ENCODE measurements at places on chromosomes 3 and 15. TPM values are rescaled to one million over a fixed set of nuclear protein-coding genes. Genes with fewer than 3 reads are reported as not detected.

DNA sequence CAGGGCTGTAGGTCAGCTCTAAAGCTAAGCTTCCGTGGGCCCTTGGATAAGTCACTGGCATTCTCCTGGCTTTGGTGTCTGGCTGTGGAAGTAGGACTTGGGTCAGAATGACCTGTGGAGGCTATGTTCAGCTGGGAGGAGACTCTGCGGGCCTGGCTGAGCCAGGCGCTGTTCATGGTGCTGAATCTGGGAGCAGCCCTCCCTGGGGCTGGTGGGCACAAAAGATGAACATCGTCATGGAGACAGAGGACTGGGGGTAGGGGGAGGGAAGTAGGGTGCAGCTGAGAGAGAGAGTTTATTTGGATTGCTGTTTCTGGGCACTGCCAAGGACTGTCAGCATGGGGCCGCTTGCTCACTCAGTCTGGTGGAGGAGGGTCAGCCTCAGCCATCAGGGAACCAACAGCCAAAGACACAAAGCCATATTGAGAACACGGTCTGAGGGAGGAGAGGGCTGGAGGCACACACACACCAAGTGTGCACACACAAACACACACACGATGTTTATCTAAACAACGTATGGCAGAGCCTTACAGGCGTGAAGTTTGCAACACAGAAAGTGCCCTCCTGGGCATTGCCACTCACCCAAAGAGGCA lies 120.7 kb upstream of the LINGO1 start:
- no peak overlapping the region for H3K4me3 ChIP-seq
- no peaks in the 10 kb centered on the region for H3K36me3 ChIP-seq
- H3K27me3 ChIP-seq: peaks cover 2% of the 10 kb centered on the region
- no peaks in the 10 kb centered on the region for H3K4me1 ChIP-seq
- H3K27ac ChIP-seq: no peak overlapping the region
- DNase-seq: peak; percentile 78

- H3K36me3 ChIP-seq: peaks cover 15% of the 10 kb centered on the region
- H3K27me3 ChIP-seq: no peaks in the 10 kb centered on the region
- peaks cover 3% of the 10 kb centered on the region for H3K4me1 ChIP-seq
- no peak overlapping the region for H3K4me3 ChIP-seq
Measured at GRCh38 chr3:17207019-17207418, 322.3 kb downstream of the PLCL2 start.

DNA sequence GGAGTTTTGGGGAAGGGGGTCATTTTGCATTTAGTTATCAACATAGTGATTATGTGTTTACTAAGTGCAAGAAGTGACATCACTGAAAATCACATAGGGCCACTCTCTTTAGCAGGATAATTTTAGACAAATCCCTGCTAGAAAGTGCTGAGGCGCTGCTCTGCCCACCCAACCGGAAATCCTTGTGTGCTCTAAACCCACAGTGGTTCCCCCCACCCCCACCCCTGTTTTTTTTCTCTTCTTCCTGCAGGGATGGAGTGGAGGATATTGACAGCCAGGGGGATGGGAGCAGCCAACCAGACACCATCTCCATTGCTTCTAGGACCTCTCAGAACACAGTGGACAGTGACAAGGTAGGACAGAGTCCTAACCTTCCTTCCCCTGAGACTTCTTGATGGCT lies 234.2 kb upstream of the UMPS start:
- H3K4me3 ChIP-seq: no peak overlapping the region
- peaks cover 53% of the 10 kb centered on the region for H3K36me3 ChIP-seq
- H3K27ac ChIP-seq: no peak overlapping the region
- no peak for DNase-seq
- H3K4me1 ChIP-seq: no peaks in the 10 kb centered on the region
- no peaks in the 10 kb centered on the region for H3K27me3 ChIP-seq

GRCh38 chr15:100553468-100553867 lies 24.7 kb upstream of the CERS3 start:
- no peak overlapping the region for H3K4me3 ChIP-seq
- H3K36me3 ChIP-seq: peaks cover 13% of the 10 kb centered on the region
- peaks cover 10% of the 10 kb centered on the region for H3K27me3 ChIP-seq
- no peaks in the 10 kb centered on the region for H3K4me1 ChIP-seq

DNA sequence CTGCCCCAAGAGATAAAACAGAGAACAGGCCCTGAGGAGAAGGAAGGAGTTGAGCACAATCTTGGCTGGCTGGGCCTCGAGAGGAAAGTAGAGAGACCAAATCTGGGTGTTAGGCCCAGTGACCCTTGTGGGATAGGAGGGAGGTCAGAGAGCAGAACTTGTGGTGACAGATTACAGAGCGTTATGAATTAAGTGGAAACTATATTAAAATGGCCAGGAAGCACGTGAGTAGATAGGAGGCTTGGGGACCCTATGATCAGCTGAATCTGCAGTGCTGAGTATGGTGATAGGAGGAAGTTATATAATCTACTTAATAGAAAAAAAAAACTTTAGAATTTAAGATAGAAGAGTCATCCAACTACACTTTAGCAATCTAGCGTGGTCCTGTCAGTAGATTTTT lies 30.0 kb downstream of the ST6GAL1 start:
- no peak for DNase-seq
- no peak overlapping the region for H3K27ac ChIP-seq
- no peaks in the 10 kb centered on the region for H3K27me3 ChIP-seq
- peaks cover 44% of the 10 kb centered on the region for H3K4me1 ChIP-seq
- peaks cover 12% of the 10 kb centered on the region for H3K36me3 ChIP-seq

DNA sequence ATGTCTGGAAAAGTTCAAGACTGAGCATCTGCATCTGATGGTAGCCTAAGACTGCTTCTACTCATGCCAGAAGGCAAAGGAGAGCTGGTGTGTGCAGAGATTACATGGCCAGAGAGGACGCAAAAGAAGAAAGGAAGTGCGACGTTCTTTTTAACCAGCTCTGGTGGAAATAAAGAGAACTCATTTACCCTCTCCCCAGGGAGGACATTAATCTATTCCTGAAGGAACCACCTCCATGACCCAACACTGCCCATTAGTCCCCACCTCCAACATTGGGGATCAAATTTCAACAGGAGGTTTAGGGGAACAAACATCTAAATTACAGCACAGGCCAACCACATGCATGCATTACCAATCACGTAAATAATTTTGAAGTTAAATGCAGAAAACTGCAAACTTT lies 1.5 kb upstream of the NCK1 start:
- DNase-seq: no peak
- no peaks in the 10 kb centered on the region for H3K36me3 ChIP-seq
- H3K27ac ChIP-seq: peak overlapping the region; percentile 18
- peak overlapping the region; percentile 99 for H3K4me3 ChIP-seq

- no peaks in the 10 kb centered on the region for H3K36me3 ChIP-seq
- H3K4me1 ChIP-seq: no peaks in the 10 kb centered on the region
- no peak overlapping the region for H3K4me3 ChIP-seq
- DNase-seq: no peak
- peaks cover 2% of the 10 kb centered on the region for H3K27me3 ChIP-seq
- no peak overlapping the region for H3K27ac ChIP-seq
Measured at GRCh38 chr15:60414016-60414682, 16.4 kb upstream of the ANXA2 start.

GRCh38 chr3:128498901-128499530 lies 6.0 kb upstream of the GATA2 start:
- no peak for DNase-seq
- H3K4me1 ChIP-seq: peaks cover 31% of the 10 kb centered on the region
- peaks cover 31% of the 10 kb centered on the region for H3K27me3 ChIP-seq
- H3K4me3 ChIP-seq: no peak overlapping the region
- no peak overlapping the region for H3K27ac ChIP-seq

DNA sequence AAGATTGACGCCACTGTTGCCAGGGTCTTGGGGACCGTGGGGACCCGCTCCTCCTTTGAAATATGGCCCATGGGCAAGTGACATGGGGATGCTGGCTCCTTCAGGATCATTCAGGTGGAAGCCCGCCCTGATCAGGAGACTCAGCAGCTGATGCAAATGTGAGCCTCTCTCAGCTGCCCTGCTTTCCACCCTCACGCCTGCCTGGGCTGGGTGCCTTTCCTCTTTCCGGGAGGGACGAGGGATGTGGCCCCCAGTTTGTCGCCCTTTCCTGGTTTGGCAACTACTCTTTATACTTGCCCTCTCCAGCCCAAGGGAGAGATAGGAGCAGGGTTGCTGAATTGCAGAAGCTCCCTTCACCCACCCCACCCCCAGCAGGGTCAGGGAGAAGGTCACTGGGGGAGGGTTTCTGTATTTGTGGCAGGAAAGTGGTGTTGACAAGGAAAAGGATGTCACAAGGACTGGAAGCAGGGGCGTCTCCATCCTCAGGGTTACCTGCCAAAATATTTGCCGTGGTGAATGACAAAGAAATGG lies 21.8 kb downstream of the DNASE1L3 start:
- no peaks in the 10 kb centered on the region for H3K36me3 ChIP-seq
- H3K27ac ChIP-seq: no peak overlapping the region
- H3K4me3 ChIP-seq: no peak overlapping the region
- peaks cover 21% of the 10 kb centered on the region for H3K4me1 ChIP-seq
- DNase-seq: no peak
- H3K27me3 ChIP-seq: peaks cover 8% of the 10 kb centered on the region

GRCh38 chr15:69781411-69782125 lies 316.1 kb downstream of the TLE3 start:
- peaks cover 4% of the 10 kb centered on the region for H3K4me1 ChIP-seq
- H3K27ac ChIP-seq: no peak overlapping the region
- no peak for DNase-seq
- H3K36me3 ChIP-seq: no peaks in the 10 kb centered on the region

GRCh38 chr3:63353383-63353782 lies 75.3 kb downstream of the SYNPR start:
- no peak overlapping the region for H3K27ac ChIP-seq
- H3K36me3 ChIP-seq: no peaks in the 10 kb centered on the region
- H3K4me3 ChIP-seq: no peak overlapping the region
- no peak for DNase-seq
- H3K4me1 ChIP-seq: no peaks in the 10 kb centered on the region

- H3K36me3 ChIP-seq: no peaks in the 10 kb centered on the region
- DNase-seq: no peak
- no peak overlapping the region for H3K4me3 ChIP-seq
- no peaks in the 10 kb centered on the region for H3K27me3 ChIP-seq
- peaks cover 8% of the 10 kb centered on the region for H3K4me1 ChIP-seq
Measured at GRCh38 chr15:85284497-85284896, 95.9 kb upstream of the AKAP13 start.

- no peaks in the 10 kb centered on the region for H3K36me3 ChIP-seq
- H3K27ac ChIP-seq: no peak overlapping the region
- H3K4me3 ChIP-seq: no peak overlapping the region
- peaks cover 5% of the 10 kb centered on the region for H3K27me3 ChIP-seq
Measured at GRCh38 chr15:45268135-45268534, 16.1 kb downstream of the SLC28A2 start.

DNA sequence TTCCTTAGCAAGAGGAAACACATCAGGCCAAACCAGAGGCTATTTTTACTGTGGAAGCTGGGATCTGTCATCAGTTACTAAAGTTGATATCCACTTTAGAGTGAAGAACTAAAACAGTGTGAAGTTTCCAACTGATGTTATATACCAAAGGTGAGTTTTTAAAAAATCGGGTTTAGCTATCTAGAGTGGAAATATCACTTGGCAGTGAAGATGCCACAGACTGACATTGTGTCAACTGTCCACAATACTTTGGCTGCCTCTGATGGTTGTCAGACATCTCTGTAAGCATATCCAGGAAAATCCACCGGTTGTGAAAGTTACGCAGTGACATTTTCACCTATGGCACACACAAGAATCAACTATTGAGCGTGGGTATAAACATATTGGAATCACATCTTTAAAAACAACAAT lies 9.2 kb downstream of the ZIC1 start:
- no peak for DNase-seq
- peaks cover 46% of the 10 kb centered on the region for H3K27me3 ChIP-seq
- peak overlapping the region; percentile 85 for H3K4me3 ChIP-seq
- peaks cover 12% of the 10 kb centered on the region for H3K36me3 ChIP-seq

GRCh38 chr3:122786066-122786465 lies 7.6 kb downstream of the HSPBAP1 start:
- H3K36me3 ChIP-seq: peaks cover 6% of the 10 kb centered on the region
- H3K4me1 ChIP-seq: peaks cover 4% of the 10 kb centered on the region
- no peak for DNase-seq
- no peaks in the 10 kb centered on the region for H3K27me3 ChIP-seq
- no peak overlapping the region for H3K4me3 ChIP-seq

GRCh38 chr3:152284906-152285305 lies 16.2 kb downstream of the MBNL1 start:
- no peak overlapping the region for H3K4me3 ChIP-seq
- no peaks in the 10 kb centered on the region for H3K27me3 ChIP-seq
- DNase-seq: no peak
- H3K4me1 ChIP-seq: peaks cover 8% of the 10 kb centered on the region
- H3K36me3 ChIP-seq: no peaks in the 10 kb centered on the region

- H3K4me3 ChIP-seq: no peak overlapping the region
- H3K36me3 ChIP-seq: peaks cover 27% of the 10 kb centered on the region
- peaks cover 26% of the 10 kb centered on the region for H3K4me1 ChIP-seq
- DNase-seq: no peak
- H3K27me3 ChIP-seq: no peaks in the 10 kb centered on the region
Measured at GRCh38 chr15:28998511-28998910, 112.7 kb downstream of the APBA2 start.

DNA sequence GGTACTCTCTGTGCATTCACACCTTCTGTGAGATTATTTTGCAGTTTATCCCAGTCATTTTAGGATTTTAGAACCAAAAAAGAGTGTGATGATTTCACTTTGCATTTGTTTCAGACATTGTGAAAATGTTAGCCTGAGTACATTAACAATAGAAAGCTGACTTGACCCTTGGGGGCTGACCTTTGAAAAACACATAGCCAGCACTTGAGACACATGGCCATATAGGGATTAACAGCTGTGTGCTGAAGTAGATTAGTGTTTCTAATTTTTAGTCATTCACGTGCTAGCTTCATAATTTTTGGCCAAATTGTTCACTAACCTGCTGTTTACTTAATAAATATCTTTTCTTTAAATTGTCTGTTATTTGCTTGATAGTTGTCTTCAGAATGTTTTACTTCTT lies 3.5 kb downstream of the FEM1B start:
- peaks cover 2% of the 10 kb centered on the region for H3K27me3 ChIP-seq
- peaks cover 44% of the 10 kb centered on the region for H3K4me1 ChIP-seq
- peaks cover 13% of the 10 kb centered on the region for H3K36me3 ChIP-seq
- DNase-seq: no peak
- no peak overlapping the region for H3K27ac ChIP-seq

GRCh38 chr3:109210501-109210900 lies 74.0 kb downstream of the C3orf85 start:
- H3K36me3 ChIP-seq: no peaks in the 10 kb centered on the region
- no peak for DNase-seq
- no peaks in the 10 kb centered on the region for H3K4me1 ChIP-seq
- no peak overlapping the region for H3K27ac ChIP-seq

The MYRIP gene
- total RNA-seq: 0.49 TPM

The CGNL1 gene
- 238 TPM for total RNA-seq

The CPB1 gene
- 37.2 TPM for total RNA-seq

The PLS1 gene
- total RNA-seq: 2.0 TPM

The SEMA3F gene
- total RNA-seq: 21.3 TPM

The GPR27 gene
- total RNA-seq: 0.80 TPM

The GOLGA8T gene
- total RNA-seq: 0.41 TPM

The ZDHHC23 gene
- total RNA-seq: 26.3 TPM

The NKIRAS1 gene
- total RNA-seq: 4.3 TPM

Data from endothelial cell (in vitro differentiated cells).